ENCODE measurements at places on chromosomes 4 and X.
A peak's percentile ranks its signal among the peaks of the same experiment; 100 is the strongest.

DNA sequence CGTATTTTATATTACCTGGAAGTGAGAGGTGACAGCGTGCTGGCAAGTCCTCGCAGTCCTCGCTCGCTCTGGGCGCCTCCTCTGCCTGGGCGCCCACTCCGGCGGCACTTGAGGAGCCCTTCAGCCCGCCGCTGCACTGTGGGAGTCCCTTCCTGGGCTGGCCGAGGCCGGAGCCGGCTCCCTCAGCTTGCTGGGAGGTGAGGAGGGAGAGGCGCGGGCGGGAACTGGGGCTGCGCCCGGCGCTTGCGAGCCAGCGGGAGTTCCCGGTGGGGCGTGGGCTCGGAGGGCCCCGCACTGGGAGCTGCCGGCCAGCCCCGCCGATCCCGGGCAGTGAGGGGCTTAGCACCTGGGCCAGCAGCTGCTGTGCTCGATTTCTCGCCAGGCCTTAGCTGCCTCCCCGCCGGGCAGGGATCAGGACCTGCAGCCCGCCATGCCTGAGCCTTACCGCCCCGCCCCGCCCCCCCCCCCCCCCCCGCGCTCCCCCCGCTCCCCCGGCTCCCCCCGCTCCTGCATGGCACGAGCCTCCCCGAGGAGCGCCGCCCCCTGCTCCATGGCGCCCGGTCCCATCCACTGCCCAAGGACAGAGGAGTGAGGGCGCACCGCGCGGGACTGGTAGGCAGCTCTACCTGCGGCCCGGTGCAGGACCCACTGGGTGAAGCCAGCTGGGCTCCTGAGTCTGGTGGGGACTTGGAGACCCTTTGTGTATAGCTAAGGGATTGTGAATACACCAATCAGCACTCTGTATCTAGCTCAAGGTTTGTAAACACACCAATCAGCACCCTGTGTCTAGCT lies 298.9 kb upstream of the MAGEB16 start:
- no peak for DNase-seq

- no peak for DNase-seq
Observed at GRCh38 chrX:115174548-115174947, 14.7 kb upstream of the RBMXL3 start.

GRCh38 chrX:121254336-121254735 lies 206.9 kb downstream of the GLUD2 start:
- DNase-seq: no peak

DNA sequence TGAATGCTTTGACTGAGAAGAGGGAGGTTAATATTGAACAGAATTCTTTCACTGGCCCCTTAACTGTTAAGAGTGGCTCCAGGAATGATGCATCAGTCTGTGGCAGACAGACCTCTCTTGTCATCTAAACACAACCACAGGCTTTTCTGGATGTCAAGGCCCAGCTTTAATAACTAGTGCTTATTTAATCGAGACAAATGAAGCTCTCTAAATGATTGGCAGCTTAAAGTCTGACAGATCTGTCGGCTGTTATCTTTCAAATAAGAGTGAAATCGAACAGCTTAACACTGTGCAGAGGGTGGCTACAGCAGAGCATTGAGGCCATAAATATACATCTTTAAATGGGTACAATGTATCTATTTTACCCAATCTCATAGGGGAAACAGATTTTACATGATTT lies 500.8 kb upstream of the PABPC4L start:
- DNase-seq: no peak

GRCh38 chr4:183398298-183399125 lies 45.9 kb upstream of the CDKN2AIP start:
- DNase-seq: peak; percentile 49

DNA sequence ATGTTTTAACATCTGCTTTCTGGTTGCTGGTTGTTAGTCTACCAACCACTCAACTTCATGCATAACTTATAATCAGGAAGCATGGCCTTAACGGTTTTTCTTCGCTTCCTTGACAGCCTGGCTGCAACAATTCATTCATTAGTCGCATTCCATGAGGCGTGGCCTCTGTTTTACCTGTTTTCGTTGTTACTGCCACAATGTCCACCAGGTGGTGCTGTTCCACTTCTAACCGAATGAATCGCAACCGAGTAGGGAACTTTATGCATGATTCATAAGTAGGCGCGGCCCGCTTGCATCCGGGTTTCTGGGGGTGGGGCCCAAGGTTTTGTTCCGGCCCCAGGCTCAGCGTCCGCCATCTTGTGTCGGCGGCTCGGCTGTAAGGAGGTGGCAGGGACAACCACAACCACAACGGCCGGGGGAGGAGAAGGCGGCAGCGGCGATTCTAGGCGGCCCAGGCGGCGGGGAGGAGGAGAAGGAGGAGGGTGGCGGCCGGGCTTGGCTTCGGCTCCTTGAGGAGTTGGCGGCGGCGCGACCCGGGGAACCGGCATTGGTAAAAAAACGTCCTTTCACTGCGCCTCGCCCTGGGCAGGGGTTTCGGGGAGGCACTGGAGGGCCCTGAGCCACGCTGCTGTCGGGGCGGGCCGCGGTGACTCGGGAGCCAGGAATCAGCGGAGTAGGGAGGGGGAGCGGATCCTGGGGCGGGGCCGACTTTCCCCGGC lies at the start of gene UBA1:
UBA1 (plus strand) TSS at position 355 of the 719 bp plus-strand sequence. CDS start 4,974 bp downstream, outside the sequence.
- DNase-seq: peak; percentile 89

DNA sequence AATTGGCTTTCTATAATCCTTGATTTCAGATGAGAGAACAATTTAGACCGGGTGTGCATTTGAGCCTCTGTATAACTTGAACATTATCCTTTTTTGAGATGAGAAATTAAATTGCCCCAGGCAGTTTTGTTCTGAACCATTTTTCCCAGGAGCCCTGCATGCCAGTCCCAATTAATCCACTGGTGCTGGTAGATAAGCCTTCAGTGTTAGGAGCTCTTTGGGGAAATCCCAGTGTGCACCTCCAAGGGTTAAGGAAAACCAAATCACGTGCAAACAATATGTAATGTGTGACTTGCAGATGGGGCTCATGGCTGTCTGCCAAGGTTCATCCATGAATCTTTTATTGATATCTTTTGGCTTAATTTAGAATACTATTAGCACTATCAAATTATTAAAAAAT lies 43.2 kb downstream of the KIT start:
- DNase-seq: no peak

GRCh38 chr4:48295116-48295515 lies 25.5 kb upstream of the TEC start:
- DNase-seq: no peak

GRCh38 chr4:905485-906338 lies 26.4 kb downstream of the GAK start:
- no peak for DNase-seq

DNA sequence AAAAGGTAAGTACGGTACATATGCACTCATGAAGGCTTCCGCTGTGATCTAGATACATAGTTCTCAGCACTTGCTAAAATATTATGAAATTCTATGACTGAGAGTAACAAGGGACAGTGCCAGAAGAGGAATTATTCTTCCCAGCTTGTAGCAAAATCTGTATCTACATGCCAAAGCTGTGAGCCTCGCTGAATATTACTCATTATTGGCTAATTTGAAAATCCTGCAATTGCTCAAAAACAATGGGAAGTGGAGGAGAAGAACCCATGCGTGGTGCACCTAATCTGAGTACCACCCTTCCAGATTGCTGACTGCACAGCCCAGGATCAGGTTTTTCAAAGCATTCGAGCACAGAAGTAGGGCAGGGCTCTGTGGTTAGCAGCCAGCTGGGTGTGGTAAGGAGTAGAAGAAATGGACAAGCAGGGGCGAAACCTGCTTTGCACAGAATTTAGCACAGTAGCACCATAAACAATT lies 17.4 kb upstream of the PDCL2 start:
- no peak for DNase-seq

GRCh38 chr4:153418558-153418957 lies 47.6 kb upstream of the TMEM131L start:
- no peak for DNase-seq

DNA sequence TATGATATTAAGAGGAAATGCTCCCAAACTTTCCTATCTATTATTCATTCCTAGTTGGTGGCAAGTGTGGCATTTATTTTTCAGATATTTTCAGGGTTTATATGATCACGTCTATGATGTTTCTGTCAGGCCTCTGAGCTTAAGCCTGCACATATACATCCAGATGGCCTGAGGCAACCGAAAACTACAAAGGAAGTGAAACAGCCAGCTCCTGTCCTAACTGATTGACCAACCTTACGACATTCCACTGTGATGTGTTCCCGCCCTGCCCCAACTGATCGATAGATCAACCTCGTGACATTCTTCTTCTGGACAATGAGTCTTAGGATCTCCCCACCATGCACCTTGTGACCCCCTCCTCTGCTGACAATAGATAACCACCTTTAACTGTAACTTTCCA lies 67.6 kb upstream of the CTSO start:
- DNase-seq: no peak

GRCh38 chr4:57061395-57061794 lies 48.8 kb downstream of the IGFBP7 start:
- DNase-seq: no peak

DNA sequence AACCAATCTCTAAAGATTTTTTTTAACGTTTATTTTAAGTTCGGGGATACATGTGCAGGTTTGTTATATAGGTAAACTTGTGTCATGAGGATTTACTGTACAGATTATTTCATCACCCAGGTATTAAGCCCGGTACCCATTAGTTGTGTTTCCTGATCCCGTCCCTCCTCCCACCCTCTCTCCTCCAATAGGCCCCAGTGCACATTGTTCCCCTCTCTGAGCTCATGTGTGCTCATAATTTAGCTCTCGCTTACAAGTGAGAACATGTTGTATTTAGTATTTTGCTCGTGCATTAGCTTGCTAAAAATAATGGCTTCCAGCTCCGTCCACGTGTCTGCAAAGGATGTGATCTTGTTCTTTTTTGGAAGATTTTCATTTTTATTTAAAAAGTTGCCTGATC lies 2309.4 kb upstream of the AGA start:
- DNase-seq: no peak

DNA sequence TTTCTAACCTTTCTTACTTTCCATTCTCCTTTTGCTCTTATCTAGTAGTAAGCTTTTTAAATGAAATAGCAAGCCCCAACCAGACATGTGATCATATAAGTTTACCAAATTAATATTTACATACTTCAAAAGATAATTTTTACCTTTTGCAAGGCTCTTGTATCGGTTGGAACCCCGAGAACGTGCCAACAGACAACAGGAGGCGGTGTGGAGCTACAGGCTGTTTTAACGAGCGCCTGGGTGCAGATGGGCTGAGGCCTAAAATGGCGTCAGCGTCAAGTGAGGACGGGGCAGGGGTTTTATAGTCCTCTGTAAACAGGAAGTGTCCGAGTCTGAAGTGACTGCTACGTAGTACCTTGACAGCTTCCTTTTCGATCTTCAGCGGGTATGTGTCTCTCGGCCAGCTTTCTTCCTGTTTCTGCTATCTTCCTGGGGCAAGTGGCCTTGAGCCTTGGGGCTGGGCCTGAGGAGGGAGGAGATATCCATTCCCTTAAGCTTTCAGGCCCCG lies 342.7 kb downstream of the GALNTL6 start:
- DNase-seq: no peak

GRCh38 chrX:15496824-15497223 lies 3.7 kb upstream of the PIR start:
- no peak for DNase-seq

- no peak for DNase-seq
Observed at GRCh38 chrX:74493806-74494205, 72.5 kb downstream of the SLC16A2 start.

DNA sequence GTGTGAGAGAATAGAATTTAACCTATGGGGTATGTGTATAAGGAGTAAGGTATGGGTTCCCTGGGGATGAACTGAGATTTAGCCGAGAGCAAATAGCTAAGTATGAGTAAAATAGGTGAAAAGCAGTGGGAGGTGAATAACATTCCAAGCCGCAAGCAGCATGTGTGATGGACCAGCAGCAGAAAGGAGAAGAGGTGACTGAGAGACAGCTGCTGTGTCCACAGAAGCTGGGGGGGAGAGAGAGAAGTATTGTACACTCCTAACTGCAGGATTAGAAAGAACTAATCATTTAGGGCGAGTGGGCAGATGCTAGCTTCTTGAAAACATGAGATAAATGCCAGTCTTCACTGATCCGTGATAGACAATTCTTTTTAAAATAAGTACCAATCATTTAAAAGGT lies 296.0 kb downstream of the KLHL4 start:
- DNase-seq: no peak

GRCh38 chr4:102308032-102308799 lies 37.1 kb downstream of the SLC39A8 start:
- no peak for DNase-seq

DNA sequence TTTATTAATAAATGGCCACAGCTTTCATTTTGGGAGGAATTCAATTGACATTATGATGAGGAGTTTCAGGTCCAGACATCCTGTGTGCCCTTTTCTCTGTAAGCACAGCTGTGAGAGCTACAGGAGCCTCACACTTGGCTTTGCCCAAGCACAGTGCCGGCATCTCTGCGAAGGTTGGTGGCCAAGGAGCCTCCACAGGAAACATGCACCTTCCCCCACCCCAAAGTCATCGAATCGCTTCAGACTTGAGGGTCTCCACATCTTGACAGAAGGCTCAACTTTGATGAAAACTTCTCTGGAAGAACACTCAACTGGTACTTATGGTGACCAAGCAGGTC lies 100.0 kb downstream of the SYNPO2 start:
- no peak for DNase-seq
